ENCODE measurements at places on chromosomes 4 and X.

DNA sequence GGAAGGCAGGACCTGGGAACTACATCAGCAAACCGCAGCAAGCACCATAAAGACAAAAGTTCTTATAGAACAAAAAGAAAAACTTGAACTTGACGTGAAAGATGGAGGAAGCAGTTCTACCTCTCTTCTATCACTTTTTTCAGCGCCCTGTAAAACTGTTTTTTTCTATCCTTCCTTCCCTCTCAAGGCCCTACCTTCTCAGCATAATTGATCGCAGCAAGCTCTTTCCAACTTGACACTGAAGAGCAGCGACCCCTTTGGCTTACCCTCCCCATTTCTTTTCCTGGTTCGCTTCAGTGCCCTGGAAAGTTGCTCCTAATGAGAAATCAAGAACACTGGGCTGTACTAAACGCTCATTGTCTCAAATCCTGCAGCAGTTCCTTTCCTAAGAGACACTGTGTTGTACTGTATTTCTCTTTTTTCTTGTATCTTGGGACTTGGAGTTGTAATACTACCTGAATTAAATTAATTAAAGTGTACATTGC, 150.6 kb upstream of the SLC4A4 start:
- no peak for DNase-seq

GRCh38 chr4:57661517-57662090, 551.4 kb upstream of the IGFBP7 start:
- no peak for DNase-seq

DNA sequence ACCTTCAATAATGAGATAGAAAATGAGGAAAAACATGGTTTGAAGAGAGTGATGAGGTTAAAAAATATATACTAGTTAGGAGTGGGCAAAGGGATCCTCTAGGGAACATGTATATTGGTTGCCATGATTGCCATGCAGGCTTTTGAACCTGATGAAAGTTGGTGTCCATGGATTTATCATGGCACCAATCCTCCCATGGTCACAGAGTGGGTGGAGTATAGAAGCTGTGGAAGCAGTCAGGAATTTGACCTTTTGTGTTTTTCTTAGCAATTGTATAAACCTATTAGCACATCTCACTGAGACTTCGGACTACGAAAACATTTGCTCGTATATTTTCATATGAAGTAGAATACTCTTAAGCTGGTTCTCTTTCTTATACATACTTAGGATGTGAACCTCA, 30.9 kb upstream of the SYTL5 start:
- no peak for DNase-seq

- no peak for DNase-seq
Measured at GRCh38 chr4:94640151-94640550, 117.6 kb upstream of the BMPR1B start.

GRCh38 chrX:23745786-23746185, 2.7 kb upstream of the ACOT9 start:
- DNase-seq = no peak

GRCh38 chr4:140260227-140260626, 106.2 kb upstream of the MAML3 start:
- DNase-seq = no peak

DNA sequence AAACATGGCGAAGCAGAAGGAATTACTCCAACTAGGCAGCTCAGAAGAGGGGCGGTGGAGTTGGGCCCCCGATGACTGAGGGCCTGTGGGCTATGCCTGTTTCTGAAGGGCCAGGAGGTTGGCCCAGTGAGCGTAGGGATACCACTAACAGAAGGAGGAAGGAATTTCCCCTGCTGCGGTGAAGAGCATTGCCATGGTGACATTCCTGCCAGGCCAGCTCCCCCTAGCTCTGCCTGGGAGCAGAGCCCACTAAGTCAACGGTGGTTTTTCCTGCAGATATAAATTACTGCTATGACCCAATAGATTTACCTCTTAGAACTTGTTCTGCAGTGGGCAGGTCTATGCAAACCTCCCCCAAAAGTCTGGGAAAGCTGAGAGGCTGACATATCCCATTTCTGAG, 28.9 kb upstream of the HMX1 start:
- DNase-seq = no peak

- no peak for DNase-seq
Measured at GRCh38 chr4:102263024-102263787, 82.1 kb downstream of the SLC39A8 start.

- no peak for DNase-seq
Measured at GRCh38 chr4:7134737-7135388, 57.5 kb upstream of the SORCS2 start.

GRCh38 chr4:161208564-161208963, 955.2 kb downstream of the FSTL5 start:
- DNase-seq = no peak

- no peak for DNase-seq
Measured at GRCh38 chr4:140080883-140081282, 73.1 kb downstream of the MAML3 start.

GRCh38 chr4:122100508-122100907, 51.6 kb upstream of the BLTP1 start:
- DNase-seq = no peak

GRCh38 chr4:152146244-152146643, 385.4 kb upstream of the GATB start:
- no peak for DNase-seq

DNA sequence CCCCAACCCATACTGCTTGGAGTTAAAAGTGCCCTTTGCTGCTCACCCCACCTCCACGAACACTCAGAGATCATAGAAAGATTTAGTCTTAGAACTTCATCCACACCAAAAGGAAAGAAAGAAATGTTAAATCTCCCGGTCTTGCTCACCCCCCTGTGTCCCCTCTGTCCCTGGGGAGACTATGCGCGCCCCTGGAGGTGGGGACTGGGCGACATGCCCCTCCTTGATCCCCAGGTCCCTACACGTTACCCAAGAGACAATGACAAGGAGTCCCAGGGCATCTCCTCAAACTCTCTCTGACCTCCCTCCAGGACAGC, 620 bp downstream of the ITM2A start:
- DNase-seq = no peak

- no peak for DNase-seq
Measured at GRCh38 chr4:26127851-26128337, 192.9 kb upstream of the RBPJ start.

GRCh38 chr4:165345666-165346417, 18.4 kb downstream of the MSMO1 start:
- no peak for DNase-seq

DNA sequence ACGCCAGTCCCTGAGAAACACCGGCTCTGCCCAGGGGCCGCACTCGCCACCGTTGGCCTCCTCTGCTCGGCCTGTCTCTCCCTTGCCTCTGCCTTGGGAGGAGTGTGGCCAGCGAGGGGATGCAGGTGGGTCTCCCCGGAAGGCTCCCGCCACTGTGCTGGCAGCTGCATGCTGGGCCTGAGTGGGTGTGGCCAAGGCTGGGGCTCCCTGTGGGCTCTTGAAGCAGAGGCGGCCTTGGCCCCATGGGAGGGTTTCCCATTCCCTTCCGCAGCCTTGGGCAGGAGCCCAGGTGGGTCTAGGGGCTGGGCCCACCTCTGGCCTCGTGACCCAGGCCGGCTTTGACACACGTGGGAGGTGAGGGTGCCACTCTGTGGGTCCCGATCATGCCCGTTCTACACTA, 19.1 kb downstream of the FGFRL1 start:
- no peak for DNase-seq

- DNase-seq = no peak
Measured at GRCh38 chr4:31160146-31160545, 440.0 kb downstream of the PCDH7 start.

DNA sequence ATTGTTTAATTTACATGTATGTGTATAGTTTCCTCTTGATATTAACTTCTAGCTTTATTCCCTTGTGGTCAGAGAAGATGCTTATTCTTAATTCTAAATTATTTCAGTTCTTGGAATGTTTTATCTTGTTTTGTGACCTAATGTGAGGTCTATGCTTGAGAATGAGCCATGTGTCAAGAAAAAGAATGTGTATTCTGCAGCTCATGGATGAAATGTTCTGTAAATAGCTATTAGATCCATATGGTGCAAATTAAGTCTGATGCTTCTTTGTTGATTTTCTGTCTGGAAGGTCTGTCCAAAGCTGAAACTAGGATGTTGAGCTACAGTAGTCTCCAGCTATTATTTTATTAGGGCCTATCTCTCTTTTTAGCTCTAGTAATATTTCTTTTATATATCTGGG, 187.3 kb upstream of the RASGEF1B start:
- no peak for DNase-seq

DNA sequence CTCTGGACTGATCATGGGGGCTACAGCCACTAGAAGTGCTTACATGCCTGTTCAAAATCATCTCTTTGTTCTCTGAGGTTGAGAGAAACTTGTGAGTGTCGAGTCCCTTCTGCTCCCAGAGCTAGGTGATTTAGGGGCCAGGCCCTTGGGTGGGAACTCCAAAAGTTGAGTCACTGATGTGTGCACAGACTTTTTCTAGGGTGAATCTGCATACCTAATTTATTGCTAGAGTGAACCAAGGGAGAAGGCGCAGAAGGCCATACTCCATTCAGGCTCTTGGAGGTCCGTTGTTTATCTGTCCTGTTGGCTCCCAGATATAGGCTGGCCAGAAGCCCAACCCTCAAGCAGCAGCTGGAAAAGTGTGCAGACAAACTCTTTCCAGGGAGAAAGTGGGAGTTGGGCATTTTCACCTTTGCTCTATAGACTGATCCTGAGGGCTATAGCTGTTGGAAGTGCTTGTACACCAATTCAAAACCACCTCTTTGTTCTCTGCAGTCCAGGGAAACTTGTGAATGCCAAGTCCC, 80.8 kb upstream of the ARX start:
- no peak for DNase-seq

GRCh38 chrX:97306771-97307470, 423.2 kb downstream of the RPA4 start:
- DNase-seq = no peak

GRCh38 chr4:139017861-139018260, 2.3 kb downstream of the NOCT start:
- DNase-seq = no peak

DNA sequence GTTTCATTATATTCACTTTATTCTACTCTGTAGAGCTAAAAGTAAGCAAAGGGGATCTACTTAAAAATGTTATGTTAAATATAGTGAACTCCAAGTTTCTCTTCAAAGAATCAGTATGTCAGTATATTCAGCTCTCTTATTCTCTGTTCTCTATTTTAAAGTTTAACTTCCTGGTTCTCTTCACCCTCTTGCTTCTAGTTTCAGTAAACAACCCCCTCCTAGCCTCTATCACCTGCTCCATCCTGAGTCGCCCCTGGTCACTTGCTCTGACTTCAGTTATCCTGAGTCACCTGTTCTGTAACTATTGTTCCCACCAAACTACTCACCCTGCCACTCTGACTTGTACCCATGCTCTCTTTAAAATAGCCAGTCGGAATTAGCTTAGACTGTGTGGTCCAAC, 180.9 kb upstream of the AADAT start:
- no peak for DNase-seq

- DNase-seq = no peak
Measured at GRCh38 chr4:33709247-33709646, 2535.1 kb downstream of the ARAP2 start.

DNA sequence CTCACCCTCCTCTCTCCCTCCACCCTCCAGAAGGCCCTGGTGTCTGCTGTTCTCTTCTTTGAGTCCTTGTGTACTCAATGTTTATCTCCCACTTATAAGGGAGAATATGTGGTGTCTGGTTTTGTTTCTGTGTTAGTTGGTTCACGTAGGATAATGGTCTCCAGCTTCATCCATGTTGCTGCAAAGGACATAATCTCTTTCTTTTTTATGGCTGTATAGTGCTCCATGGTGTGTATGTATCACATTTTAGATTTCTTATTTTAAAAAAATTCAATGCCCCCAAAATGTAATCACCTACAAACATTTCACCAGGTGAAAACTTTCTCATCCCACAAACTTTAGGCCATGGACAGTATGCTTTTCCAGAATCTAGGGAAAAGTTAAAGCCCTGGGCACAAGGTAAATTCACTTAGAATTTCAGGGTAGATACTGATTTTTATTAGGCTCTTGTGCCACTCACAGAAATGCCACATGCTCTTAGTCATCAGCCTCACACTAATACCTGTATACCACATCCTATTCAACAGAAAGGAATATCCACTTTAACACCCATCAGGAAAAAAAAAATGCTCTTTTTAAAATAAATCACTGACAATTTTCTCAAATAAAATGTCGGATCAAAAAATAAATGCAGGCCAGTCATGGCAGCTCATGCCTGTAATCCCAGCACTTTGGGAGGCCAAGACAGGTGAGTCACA, 104.8 kb upstream of the ENPP6 start:
- DNase-seq = no peak

Data from T-helper 22 cell (primary cell).